ENCODE measurements at places on chromosomes 7 and 10. TPM values are rescaled to one million over a fixed set of nuclear protein-coding genes. Genes with fewer than 3 reads are reported as not detected.

The IQCE gene
- 10.1 TPM for total RNA-seq

The ODAD2 gene
- not detected for total RNA-seq

The SEMA3E gene
- 0.29 TPM for total RNA-seq

The ERVW-1 gene
- total RNA-seq: not detected

The TMEM178B gene
- total RNA-seq: 4.1 TPM

The CAMK2B gene
- total RNA-seq: 10.9 TPM
